ENCODE measurements at places on chromosomes 2 and 18.

GRCh38 chr2:134035605-134036370 is 218.1 kb upstream of the MGAT5 start:
- no peak for DNase-seq

DNA sequence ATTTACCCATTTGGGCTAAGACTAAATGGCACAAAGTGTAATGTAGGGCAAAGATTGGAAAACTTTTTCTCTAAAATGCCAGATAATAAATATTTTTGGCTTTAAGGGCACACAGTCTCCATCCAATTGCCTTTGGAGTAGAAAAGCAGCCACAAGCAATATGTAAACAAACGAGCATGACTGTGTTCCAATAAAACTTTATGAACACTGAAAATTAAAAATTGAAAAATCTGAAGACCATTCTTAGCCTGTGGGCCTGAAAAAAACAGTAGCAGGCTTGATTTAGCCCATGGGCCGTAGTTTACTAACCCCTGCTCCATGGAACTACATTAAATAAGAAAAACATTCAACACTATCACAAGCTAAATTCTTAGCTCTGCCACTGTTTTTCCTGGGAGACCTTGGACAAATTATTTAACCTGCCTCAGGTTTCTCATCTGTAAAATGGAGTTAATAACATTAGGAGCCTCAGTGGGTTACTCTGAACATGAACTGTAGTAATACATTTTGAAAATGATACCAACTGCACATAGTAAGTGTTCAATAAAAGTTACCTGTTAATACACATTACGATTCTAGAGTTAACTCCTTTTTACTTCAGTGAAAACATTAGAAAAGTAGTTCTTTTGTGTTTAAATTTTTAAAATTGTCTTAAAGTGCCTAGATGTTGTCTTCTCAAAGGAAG is 1.3 kb downstream of the IFIH1 start:
- DNase-seq: no peak

DNA sequence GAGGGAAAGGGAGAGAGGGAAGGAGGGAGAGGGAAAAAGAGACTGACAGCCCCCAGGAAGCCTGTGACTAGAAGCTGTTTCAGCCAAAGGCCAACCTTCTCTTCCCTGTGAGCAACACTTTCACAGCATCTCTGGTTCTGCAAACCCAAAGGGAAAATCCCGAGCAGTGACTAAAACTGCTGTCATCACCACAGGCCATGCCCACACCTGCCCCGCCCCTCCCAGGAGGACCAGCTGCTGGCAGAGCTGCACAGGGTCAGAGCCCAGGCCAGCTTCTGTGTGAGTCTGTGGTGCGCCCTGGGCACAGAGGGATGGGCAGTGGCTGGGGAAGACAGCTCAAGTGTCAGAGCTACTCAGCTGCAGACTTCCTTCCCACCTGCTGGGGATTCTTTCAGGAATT is 64.9 kb upstream of the OTOS start:
- DNase-seq: peak; percentile 50

DNA sequence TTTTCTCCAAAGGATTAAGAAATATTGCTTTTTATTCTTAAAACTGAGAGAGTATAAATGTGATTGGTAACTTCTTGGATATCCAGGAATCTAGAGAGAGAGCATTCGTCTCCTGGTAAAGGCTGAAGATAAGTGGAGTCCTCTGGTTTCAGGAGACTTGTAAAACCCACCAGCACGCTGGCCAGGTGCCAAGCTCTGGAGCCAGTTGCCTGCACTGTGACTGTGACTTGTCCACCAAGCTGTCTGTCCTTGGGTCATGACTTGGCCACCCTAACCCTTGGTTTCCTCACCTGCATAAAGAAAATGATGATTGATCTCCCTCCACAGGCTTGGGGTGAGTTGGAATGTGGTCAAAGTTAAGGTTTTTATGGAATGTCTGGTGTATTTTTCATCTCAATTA is 185.4 kb upstream of the NCKAP5 start:
- DNase-seq: no peak

DNA sequence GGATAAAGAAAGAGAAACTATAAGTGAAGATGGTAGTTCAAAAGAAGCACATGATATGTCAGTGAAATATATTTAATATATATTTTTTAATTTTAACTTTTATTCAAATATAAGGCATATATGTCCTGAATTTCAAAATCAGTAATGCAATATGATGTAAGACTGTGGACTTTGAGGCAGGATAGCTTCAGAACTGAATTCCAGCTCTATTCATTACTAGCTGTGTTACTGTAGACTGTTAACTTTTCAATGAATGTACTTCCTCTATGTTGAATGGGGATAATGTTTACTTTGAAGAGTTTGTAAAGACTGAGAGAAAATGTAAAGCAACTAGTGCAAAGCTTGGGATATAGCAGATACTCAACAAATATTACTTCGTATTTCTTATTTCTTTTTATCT is 112.6 kb downstream of the PMS1 start:
- no peak for DNase-seq

DNA sequence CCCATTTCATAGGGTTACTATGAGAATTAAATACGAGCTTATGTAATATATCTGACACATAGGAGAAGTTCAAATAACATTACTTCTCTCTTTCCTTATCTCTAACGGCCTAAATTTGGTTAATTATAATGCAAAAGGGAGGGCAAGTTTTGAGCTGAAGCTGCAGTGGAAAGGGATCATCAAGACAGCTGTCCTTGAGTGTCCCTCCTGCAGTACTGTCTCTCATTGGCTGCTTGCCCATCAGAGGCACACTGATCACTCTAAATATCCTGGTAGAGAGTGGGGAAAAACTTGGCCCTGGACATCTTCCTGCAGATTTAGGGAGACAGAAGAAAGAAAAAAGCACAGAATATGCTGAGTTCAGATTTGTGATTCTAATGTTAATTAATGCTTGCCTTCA is 186.0 kb downstream of the CAMKMT start:
- DNase-seq: no peak

GRCh38 chr2:240840435-240841060 is 20.5 kb upstream of the KIF1A start:
- no peak for DNase-seq

- DNase-seq: no peak
Observed at GRCh38 chr2:25336383-25336841, 5.3 kb downstream of the DNMT3A start.

DNA sequence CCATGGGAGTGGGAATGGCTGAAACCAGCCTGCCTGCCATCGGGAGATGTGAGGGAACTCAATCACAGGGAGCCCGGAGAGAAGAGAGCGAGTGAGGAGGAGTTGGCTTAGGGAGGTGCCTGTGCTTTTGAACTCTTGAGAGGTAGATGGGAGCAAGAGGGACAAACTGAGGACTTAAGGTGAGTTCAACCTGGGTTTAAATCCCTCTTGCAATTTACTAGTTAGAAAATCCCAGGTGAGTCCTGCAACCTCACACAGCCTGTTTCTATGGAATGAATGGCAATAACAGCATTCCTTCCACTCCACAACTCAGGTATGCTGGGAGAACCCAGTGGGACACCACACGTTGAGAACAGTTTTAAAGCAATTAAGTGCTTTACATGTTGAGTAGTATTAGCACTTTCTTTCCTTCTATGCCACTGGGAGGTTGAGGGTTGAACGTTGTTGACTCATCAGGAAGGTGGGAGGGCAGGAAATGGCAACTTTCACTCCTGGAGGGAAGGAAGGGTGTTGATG is 57.3 kb downstream of the VIT start:
- no peak for DNase-seq

GRCh38 chr18:8831112-8831511 is 125.8 kb downstream of the MTCL1 start:
- DNase-seq: no peak

- no peak for DNase-seq
Observed at GRCh38 chr2:54999182-54999581, 51.1 kb downstream of the RTN4 start.
